ENCODE measurements at places on chromosomes 12 and 14.

- no peak for DNase-seq
Measured at GRCh38 chr14:99250636-99251208, 21.3 kb downstream of the BCL11B start.

GRCh38 chr12:90229407-90230170, 521.0 kb upstream of the ATP2B1 start:
- peak; percentile 39 for DNase-seq

DNA sequence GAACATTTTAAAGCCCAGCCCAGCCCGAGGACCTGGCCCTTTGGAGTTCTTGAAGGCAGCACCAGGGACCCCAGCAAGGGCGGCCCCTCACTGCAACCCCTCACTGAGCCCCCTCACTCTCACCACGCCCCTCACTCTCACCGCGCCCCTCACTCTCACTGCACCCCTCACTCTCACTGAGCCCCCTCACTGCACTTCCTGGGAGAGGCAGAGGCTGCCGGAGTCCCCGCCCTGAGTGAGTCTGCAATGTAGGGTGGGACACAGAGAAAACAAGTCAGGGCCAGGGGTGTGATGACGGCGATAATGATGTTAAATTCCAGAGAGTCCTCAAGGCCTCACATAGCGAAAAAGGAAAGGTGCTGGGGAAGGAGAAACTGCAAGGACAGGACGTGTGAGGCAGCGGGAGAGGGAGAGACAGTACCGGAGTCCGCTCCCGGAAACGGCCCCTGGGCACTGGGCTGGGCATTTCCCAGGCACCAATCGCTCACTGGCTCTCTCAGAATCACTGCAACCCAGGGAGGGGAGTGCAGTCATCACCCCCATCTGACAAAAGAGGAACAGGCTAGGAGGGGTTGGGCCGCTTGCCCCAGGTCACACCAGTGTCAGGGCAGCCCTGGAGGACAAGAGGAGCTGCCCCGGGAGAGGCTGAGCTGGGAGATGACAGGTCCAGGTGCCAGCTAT, 24.9 kb downstream of the CCDC88C start:
- DNase-seq, result no peak

DNA sequence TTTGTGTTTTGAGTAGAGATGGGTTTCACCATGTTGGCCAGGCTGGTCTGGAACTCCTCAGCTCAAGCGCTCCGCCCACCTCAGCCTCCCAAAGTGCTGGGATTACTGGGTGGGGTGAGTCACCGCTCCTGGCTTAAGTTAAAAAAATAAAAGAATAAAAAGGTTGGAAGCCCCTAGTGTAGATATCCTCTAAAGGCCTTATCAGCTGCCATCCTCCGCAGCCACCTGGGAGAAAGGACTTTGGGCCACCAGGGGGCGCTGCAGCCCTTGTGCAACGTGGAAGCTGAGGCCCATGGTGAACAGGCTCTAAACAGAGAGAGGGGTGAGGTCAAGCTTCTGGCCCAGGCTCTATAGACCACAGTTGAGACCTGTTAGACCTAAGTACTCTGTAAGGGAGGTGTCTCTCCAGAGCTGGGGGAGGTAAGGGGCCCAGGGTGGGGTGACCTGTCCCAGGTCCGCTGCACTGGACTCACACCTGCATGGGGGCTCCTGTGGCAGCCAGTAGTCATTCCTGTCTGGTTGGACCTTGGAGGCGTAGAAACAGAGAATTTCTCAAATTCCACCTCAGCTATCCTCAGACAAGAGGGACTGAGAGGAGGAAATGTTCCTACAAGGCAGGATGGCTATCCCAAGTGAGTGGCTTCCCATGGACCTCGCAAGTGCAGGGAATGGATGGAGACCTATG, 14.0 kb upstream of the RACGAP1 start:
- DNase-seq, result peak; percentile 74

- DNase-seq, result no peak
Measured at GRCh38 chr14:82757776-82758175, 1224.1 kb upstream of the SEL1L start.

DNA sequence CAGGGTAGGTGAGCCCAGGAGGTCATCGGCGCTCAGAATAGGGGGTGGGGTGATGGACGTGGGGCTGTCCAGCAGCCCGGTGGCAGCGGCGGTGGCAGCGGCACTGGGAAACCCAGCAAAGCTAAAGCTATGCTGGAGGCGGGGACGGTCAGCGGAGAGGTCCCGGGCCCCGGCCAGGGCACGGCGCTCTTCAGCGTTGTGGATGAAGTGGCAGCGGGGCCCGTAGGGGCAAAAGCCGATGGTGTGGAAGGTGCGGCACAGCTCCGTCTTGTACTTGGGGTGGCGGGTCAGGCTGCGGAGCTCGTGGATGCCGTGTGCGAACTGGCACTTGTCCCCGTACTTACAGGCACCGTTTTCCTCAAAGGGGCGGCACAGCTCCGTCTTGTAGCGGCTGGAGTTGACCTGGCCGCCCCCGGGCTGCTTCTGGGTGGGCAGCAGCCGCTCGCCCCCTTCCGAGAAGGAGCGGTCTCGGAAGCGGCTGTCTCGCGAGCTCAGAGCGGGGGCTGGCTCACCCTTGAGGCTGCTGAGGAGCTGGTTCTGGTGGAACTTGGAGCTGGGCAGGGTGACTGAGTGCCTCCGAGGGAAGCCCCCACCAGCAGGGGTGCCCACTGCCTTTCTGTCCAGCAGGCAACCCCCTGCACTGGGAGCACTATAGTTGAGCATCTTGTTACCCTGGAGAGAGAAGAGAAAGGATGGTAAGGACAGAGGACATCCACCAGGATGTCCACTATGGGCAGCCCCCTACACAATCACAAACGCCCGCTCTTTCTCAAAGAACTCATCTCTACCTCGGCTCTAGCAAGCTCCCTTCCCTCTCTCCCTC, 2.8 kb downstream of the ZFP36L1 start:
- no peak for DNase-seq

DNA sequence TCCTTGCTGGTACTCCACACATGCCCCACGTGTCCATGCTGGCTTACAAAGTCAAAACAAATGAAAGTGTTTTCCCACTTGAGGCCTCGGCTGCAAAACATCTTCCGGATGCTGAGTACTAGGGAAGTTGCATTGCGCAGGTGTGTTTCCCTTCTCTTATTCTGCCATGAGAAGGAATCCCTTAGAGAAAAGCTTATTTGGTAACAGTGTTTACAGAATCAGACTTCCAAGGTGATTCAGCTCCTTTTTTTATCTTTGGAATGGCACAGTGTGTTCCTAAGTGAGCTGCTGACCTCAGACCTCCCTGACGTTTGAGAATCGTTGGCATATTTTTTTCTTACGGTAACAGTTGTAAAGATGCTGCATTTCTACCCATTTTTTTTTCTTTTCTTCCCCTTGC, 211.3 kb downstream of the ESR2 start:
- peak; percentile 64 for DNase-seq
